Bronchial smooth muscle cell (primary cell): ENCODE measurements at places on chromosomes 16 and 17. TPM values are rescaled to one million over a fixed set of nuclear protein-coding genes. Genes with fewer than 3 reads are reported as not detected.

The GOT2 gene
- total RNA-seq, result 12.4 and 22.2 TPM in 2 replicates

The SLC52A1 gene
- 0.32 TPM in 1 of 2 replicates, not detected in the other for total RNA-seq

The ZNHIT3 gene
- total RNA-seq, result 26.6 and 31.9 TPM in 2 replicates

The HOXB2 gene
- 2.3 and 8.4 TPM in 2 replicates for total RNA-seq

The CHD9NB gene
- total RNA-seq, result 2.0 and 5.5 TPM in 2 replicates
